NCI-H1105 (cell line): ENCODE measurements at places on chromosomes 3 and 15.

GRCh38 chr15:100863796-100864267, 15.8 kb upstream of the ALDH1A3 start:
- DNase-seq = no peak

DNA sequence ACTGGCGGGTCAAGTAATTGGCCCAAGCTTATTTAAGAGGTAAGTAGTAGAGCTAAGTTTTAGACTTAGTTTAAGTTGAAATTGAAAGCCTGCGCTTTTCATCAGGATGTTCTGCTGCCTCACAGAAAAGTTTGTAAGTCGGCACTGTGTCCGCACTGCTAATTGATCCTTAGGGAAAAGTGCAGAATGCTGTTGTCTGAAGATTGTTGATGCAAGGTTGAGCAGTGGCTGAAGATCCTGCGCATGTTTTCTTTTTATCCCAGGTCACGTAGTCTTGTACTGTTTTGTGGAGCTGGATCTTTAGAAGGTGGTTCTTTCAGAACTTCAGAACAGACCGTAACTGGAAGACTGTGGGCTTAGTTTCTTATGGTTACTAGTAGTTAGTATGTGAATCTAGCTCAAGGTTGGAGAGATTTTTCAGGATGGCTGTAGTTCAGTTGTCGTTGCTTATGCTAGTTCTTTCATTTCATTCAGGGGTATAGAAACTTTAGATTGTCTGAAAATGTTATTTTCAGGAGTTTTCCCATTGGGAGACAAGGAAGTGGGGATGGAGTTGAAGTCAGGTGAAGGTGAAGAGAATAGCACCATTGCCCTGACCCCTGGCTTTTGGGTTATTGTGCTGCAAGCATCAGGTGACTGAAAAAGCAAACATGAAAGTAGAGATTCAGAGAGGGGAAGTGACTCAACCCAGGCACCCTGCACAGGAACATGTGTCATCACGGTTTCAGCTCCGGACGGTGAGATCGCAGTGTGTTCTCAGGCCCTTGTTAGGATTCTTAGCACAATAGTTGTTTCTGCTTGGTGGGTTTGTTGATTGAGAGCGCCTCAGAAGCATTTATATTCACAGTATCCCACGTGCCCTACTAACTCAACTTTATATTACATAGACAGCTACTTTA, 32.8 kb downstream of the AKAP13 start:
- no peak for DNase-seq

- no peak for DNase-seq
These were observed 494.8 kb downstream of the SHQ1 start for GRCh38 chr3:72353236-72354128.

GRCh38 chr3:124592658-124593441, 137.4 kb upstream of the UMPS start:
- peak; percentile 20 for DNase-seq

GRCh38 chr3:15279205-15279604, 53.2 kb downstream of the SH3BP5 start:
- no peak for DNase-seq

- no peak for DNase-seq
These were observed 21.1 kb downstream of the OXNAD1 start for GRCh38 chr3:16286161-16286560.

- DNase-seq = no peak
These were observed 325.9 kb downstream of the MECOM start for GRCh38 chr3:169337500-169338078.

GRCh38 chr3:30302027-30302426, 304.4 kb upstream of the TGFBR2 start:
- no peak for DNase-seq

- DNase-seq = no peak
These were observed 219.4 kb downstream of the CDIN1 start for GRCh38 chr15:36798794-36799193.

DNA sequence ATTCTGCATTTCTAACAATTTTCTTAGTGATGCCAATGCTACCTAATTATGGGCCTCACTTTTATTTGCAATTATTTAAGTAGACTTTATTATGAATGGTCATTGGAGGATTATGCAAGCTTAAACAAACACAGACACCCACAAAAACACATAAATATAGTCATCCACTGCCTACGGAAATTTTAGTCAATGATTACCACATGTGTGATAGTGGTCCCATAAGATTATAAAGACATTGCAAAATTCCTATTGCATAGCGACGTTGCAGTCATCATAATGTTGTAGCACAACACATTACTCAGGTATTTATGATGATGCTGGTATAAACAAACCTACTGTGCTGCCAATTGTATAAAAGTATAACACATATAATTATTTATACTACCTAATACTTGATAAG, 247.8 kb upstream of the ALCAM start:
- DNase-seq = no peak

DNA sequence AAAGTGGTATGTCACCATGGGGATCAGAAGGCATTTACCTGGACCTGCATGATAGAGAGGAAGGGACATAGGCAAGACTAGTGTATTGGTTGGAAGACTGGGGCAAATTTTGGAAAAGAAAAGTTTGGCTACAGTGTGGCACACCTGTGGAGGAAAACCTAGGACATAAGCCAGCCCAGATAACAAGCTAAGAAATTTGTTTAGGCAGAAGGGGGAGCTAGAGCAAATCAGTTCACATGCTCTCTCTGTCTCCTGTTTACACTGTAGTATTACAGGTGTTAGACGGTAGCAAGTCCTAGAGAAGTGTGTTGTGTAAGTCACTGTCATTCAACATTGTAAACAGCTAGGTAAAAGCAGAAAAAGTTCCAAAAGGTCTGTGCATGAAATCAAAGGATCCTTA, 11.9 kb upstream of the ALDH1A2 start:
- peak; percentile 28 for DNase-seq

GRCh38 chr15:79933231-79933630, 36.4 kb upstream of the MTHFS start:
- no peak for DNase-seq

DNA sequence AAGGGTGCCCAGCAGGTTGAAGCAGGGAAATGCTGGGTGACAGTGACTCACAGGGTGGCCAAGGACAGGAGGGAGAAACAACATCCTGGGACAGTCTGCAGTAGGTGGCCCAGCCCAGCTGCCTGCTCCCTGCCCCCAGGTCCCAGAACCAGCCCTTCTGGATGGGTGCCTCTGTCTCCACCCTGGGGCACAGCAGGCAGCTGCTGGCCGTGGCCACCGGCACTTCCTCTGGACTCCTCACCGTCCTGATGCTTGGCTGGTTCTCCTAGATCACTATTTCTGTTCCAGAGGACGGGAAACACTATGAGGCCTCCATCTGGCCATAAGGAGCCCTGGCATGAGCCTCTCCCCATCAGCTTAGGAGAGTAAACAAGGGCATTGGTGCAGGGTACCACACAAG, 258.9 kb downstream of the XXYLT1 start:
- no peak for DNase-seq

DNA sequence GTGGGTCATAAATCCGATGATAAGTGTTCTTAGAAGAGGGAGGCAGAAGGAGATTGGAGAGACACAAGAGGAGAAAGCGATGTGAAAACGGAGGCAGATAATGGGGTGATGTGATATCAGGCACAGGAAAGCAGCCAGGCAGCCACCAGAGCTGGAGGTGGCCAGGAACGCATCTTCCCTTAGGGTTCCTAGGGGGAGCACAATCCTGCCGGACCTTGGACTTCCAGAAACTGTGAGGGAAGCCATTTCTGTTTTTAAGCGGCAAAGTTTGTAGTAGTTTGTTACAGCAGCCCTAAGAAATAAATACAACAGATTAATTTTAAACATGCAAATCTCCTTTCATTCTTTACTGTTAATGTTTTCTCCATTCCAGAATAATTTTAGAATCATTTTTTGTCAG, 259.9 kb upstream of the TMC3 start:
- DNase-seq = no peak

GRCh38 chr3:124529826-124530571, 200.3 kb upstream of the UMPS start:
- DNase-seq = no peak

DNA sequence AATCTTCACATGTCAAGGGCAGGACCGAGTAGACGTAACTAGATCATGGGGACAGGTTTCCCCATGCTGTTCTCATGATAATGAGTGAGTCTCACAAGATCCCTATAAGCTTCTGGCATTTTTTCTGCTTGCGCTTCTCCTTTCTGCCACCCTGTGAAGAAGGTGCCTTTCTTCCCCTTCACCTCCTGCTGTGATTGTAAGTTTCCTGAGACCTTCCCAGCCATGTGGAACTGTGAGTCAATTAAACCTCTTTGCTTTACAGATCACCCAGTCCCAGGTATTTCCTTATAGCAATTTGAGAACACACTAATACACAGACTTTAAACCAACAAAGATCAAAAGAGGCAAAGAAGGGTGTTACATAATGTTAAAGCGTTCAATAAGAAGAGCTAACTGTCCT, 156.6 kb upstream of the UBE2E2 start:
- no peak for DNase-seq

DNA sequence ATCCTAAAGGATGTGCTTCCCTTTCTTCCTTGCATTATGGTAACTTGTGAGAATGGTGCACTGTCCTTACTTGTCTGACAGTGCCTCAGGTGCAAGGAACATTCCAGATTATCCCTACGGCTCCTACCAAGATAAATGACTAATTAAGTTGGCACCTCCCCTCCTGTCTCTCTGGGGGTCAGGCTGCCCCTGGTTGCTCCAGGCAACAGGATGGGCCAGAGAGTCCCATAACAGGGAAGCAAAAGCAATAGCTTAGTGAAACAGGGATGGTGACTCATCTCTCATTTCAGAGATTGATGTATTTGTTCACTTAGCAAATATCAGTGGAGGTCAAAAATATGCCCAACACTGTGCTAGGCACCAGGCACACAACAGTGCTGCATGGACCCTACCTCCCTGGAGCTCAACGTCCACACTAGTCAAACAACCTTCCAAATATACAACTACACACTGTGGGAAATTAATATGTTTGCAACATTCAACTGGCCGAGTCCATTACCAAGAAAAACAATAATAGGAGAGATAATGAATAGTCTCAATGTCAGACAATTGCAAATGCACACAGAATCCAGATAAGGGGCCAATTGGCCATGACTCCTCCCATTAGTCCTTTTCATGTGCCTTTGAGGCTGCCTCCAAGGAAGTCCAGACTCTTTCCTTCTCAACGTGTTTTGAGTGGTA, 249.0 kb downstream of the TLE3 start:
- DNase-seq = no peak

- no peak for DNase-seq
These were observed 10.2 kb upstream of the ITPKA start for GRCh38 chr15:41483519-41483918.

GRCh38 chr15:31390029-31390428, 63.4 kb downstream of the KLF13 start:
- no peak for DNase-seq

- no peak for DNase-seq
These were observed 169.6 kb upstream of the LRTM1 start for GRCh38 chr3:55097441-55097840.

- DNase-seq = no peak
These were observed 604 bp downstream of the CCPG1 start for GRCh38 chr15:55407498-55408011.

DNA sequence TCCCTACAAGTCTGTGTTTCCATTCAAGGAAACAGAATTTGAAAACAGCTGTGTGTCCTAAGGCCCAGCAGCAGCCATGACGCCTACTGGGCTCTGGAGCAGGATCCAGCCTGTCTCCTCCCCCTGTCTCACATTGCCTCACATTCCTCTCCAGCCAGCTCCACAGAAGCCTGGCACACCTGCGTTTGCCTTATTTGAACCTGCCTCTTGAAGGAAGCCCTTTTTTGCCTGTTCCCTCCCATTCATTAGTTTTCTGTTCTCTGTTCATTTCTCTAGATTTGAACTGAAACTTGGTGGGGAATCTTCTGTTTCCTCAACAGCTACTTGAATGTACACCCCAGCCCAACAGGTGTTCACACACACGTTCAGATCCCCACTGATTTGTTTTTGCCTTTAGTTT, 890.5 kb downstream of the TUSC7 start:
- no peak for DNase-seq

DNA sequence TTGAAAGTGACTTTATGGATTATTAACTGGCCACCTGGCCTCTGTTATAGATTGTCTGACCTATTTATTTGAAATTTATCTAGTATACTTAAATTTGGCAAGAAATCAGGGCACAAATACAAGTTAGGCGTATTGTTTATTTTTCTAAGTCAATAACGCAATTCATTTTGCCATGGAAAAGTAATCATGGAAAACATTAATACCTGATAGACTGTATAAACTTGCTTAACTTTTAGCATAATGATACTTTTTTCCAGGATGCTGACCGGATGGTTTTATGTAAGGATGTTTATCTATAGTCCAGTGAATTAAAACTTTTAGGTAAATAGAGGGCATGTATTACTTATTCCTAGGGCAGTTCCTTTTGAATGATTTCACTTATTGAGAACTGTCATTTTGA, 20.2 kb downstream of the FNDC3B start:
- DNase-seq = no peak

DNA sequence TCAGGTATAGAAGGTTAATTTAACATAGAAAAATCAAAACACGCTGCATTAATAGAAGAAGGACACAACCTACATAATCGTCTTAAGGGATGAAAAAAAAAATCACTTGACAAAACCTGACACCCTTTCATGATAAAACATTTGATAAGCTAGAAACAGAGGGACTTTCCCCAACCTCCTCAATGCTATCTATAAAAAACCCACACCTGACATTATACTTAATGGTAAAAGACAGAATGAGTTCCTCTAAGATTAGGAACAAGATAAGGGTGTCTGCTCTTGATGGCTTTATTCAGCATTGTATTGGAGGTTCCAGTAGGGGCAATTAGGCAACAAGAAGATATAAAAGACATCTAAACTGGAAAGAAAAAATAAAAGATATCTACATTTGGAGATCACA, 69.9 kb upstream of the KBTBD8 start:
- DNase-seq = no peak

GRCh38 chr3:38985981-38986380, 65.8 kb downstream of the SCN11A start:
- no peak for DNase-seq

- DNase-seq = no peak
These were observed 585 bp upstream of the MKRN2 start for GRCh38 chr3:12556314-12556689.

- DNase-seq = no peak
These were observed 661.2 kb upstream of the BCHE start for GRCh38 chr3:166498446-166498845.

DNA sequence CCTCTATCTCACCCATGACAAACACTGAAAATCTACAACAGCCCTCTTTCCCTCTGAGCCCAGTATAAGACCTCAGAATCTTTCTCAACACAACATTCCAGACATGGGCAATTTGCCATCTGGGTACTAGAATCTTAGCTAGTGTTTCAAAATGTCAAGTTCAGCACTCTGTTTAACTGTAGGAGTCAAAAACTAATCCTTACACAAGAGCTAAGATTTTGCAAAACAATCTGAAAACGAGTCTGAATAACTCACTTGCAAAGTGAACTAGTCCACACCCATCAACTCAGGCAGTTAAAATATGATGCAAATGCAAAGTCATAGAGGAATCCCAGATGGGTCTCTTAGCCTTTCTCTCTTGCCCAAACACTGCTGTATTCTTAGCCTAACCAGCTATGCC, 67.8 kb downstream of the GPR176 start:
- DNase-seq = no peak
